DMS153 (cell line): ENCODE measurements at places on chromosomes 12 and 14.

DNA sequence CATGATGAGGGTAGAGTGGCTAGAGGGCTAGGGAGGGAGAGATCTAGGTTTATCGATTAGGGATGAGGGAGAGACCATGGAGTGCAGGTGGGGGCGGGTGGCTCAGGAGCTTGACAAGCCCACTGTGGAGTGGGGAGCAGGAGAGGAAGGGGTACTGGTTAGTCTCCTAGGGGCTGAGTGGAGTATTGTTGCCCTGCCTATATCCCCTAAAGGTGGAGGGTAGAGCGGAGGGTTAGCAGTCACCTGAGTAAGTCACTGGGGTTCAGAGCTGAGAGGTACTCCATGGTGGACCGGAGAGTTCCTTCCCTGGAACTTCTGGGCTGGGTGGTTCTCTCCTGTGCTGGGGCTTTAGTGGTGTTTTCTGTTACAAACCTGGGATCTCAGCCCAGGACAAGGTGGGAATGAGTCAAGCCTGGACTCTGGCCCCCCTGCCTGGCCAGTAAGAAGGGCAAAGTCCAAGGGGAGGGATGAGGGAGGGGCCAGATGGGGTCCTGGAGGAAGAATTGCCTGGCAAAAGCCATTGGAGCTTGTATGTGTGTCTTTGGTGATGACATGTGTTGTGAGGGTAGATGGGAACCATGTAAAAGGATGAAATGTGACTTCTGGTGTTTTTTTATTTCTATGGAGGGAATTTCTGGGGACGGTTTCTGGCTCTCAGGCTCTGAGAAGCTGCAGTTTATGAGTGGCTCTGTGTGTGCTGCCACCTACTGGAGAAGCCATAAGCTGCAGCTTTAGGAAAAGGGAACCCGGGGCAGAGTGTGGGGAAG lies at the start of gene CIDEB:
CIDEB (minus strand) TSS at position 403 of the 767 bp plus-strand sequence; CDS start at position 284, 119 bp downstream.
- DNase-seq, result no peak

DNA sequence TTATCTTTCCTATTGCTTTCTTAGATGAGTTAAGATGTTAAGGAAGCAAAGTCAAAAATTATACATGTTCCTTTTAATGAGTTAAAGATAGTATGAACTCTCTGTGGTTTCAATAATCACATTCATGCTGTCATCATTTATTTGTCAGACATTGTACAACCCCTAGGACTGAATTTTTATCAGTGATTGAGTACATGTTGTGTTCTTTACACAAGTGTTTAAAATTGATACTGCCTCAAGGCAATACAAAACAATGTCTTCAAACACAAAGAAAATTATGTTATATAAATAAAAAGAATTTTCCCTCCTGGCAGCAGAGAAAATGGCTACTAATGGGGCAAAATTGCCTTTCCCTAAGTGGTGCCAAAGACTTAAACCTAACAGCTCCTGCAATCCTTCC lies 34.6 kb upstream of the KCNJ8 start:
- no peak for DNase-seq

DNA sequence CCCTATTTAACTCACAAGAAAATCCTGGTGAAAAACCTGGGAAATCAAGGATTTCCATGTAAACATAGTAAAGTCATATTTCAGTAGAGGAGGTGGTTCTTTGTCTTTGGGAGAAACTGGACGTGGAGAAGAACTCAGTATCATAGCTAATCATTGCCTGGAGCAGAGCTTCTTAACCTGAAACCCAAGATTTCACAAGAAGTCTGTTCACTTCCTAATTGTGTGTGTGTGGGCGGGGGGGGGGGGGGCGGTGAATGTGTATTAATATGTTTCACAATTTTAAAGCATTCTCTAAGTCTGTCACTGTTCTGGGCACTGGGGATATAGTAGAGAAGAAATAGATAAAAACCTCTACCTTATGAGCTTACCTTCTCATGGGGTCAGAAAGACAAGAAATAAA lies 96.7 kb upstream of the PPP4R3A start:
- no peak for DNase-seq

GRCh38 chr12:95653771-95654546 lies 102.7 kb upstream of the USP44 start:
- no peak for DNase-seq

GRCh38 chr14:103846543-103847450 lies 578 bp downstream of the PPP1R13B start:
- DNase-seq, result no peak

DNA sequence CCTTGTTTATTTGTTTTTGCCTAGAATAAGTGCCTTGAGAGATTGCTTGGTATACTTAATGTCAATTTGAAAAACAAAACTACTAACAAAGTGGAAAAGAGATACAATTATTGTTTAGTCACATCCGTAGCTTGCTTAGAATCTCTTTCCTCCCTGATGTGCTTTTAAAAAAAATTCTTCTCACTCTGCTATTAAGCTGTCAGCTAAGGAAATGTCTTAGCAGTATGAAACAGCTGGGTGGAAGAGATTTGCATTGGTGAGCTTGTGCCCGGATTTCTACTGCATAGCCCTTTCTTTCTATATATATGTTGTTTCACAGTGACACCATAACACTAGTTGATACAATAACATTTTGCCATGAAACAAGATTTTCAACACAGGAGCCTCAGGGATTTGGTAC lies 229.4 kb upstream of the RGS6 start:
- DNase-seq, result no peak

DNA sequence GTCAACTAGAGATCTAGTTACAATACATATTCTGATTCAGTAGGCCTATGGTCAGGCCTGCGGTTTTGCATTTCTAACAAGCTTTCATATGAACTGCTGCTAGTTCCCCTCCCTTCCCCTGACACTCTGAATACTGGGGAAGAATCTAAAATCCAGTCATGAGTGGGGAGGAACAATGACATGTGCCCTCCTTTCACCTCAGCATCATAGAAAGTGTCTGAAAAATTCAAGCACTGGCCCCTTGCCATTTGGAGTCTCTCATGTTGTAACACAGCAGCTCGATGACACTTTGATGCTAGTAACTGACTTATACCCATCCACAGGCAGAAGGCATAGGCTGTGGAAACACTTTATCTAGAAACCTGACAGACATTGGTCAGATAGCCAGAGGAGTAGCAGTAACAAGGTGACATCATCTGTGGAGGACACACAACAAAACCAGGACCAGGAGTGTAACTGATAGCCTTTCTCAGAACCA lies 161.9 kb upstream of the RASSF8 start:
- DNase-seq, result no peak

GRCh38 chr12:20050221-20050620 lies 318.1 kb upstream of the PDE3A start:
- DNase-seq, result no peak

GRCh38 chr14:59711080-59711479 lies 134.5 kb upstream of the CCDC175 start:
- no peak for DNase-seq

DNA sequence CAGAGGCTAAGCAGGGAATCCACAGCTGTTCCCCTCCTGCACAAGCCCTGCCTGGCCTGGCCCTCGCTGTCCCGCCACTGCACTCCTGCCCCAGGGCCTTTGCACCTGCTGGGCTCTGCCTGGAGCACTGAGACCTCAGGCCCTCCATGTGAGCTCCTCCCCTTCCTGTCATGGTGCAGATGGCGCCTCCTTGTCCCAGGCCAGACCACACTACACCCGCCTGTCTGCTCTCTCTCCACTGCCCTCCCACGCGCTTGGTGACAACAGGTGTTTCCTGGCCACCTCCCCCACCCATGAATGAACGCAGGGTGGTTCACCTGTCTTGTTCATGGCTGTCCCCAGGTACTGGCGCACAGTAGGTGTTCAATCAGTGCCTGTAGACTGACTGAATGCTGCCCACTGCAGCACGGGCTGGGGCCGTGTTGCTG lies 82.9 kb downstream of the NCOR2 start:
- DNase-seq, result no peak

DNA sequence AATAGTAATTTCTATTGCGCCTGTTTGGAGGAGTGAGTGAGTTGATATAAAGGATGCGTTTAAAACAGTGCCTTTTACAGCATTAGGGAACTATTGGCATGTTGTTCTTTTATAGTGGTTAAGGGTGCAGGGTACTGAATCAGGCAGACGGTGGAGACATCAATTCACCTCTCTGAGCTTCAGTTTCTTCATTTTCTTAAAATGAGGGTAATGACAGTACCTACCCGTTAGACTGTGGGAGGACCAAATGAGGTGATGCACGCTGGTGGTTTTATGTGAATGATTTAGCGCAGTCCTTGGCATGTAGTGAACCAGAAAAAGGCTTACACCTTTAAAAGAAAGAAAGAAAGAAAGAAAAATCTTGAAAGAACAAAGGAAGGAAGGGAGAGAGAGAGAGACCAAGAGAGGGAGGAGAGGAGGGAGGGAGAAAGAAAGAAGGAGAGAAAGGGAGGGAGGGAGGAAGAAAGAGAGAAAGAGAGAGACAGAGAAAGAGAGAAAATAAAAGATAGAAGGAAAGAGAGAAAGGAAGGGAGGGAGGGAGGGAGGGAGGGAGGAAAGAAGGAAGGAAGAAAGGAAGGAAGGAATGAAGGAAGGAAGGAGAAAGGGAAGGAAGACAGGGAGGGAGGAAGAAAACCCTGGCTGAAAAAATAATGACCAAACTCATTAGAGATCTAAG lies 22.2 kb upstream of the CCND2 start:
- DNase-seq, result no peak

DNA sequence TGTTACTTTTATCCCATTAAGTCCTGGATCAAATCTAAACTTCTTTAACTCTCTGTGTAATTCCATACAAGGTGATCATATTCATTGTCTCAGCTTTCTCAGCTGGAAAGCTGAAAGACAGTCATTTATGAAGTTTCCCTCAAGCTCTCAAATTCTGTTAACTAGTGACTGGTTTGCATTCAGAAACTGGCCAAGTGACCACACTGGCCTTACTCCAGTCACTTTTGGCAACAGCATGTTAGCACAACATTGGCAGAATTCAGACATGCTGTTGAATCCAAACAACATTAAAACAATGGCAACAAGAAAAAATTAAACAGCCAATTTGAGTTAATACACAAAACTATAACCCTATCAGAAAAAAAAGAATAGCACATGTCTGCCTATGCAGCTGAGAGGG lies 343.3 kb downstream of the MDGA2 start:
- no peak for DNase-seq

DNA sequence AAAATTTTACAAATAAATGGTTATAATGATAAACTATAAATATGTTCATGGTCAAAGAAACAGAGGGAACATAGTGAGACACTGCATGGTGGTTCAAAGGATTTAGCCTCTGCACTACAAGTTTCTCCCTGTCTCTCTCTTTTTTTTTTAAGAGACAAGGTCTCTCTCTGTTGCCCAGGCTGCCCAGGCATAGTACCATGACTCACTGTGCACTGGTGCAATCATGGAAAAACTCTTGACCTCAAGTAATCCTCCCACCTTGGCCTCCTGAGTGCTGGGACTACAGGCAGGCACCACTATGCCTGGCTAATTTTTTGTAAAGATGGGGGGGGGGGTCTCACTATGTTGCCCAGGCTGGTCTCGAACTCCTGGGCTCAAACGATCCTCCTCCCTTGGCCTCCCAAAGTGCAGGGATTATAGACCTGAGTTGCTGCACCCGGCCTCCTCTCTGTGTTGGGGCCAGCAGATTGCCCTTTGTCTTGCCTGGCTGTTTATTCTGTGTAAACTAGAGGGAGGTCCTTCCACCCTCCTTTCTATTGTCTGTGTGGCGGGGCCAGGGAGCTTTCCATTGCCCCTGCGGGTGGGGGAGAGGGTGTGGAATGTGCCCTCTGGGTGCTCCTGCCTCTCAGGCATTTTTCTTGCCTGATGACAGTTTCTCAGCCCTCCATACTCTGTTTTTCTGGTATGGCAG lies 22.1 kb downstream of the MTHFD1 start:
- no peak for DNase-seq

DNA sequence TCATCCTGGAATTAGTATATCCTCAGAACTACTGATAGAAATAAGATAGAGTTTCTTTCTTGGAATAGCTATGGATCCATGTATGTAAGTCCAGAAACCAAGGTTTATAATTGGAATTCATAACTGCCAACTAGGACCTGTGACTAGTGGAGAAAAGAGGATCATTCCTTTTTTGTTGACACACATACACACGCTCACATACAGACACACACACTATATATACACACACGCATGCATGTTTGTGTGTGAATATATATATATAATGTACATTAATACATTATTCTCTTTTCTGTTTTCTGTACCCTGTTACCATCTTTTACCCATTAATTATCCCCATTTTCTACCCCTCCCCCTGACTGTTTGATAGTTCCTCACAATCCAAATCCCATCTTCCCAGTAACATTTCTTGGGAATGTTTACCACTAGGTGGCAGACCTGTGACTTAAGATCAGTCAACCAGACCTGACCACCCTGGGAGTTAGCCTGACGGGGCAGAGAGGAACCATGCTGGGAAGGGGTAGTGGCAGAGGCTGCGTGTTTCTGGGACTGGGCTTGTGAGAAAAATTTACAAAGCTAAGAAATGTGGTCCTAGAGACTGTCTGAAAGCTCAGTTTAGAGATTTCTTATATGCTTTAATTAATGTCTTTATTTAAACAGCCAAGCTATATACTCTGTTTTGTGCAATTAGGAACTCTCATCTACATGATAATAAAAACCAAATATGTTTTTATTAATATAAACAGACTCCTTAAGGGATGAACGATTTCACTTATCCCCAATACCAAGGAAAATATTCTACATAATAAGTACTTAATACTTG lies 308.0 kb downstream of the PPFIA2 start:
- DNase-seq, result peak; percentile 31

DNA sequence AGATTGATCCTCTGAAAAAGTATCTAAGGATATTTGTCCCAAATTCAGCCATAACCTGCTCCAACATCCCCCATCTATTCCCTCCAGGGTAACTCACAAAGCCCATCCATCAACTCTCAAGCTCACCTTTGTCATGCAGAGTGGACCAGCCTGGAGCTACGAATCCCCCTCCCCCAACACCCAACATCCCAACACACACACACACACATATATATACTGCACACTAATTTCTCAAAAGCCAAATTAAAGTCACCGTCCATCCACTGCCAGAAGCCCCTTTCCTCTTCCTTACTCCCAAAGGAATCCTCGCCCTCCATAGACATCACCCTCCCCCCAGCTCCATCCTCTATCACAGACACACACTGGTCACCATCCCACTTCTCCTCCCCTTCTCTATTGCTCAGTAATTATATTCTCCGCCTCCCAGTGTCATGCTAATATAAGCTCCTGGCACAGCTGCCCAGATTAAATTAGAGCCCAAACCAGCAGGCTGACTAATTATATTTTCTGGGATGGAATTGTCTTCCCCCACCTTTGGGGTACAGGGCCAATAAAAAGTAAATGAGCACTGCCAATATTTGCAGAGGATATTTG lies 13.5 kb upstream of the TESPA1 start:
- DNase-seq, result no peak

DNA sequence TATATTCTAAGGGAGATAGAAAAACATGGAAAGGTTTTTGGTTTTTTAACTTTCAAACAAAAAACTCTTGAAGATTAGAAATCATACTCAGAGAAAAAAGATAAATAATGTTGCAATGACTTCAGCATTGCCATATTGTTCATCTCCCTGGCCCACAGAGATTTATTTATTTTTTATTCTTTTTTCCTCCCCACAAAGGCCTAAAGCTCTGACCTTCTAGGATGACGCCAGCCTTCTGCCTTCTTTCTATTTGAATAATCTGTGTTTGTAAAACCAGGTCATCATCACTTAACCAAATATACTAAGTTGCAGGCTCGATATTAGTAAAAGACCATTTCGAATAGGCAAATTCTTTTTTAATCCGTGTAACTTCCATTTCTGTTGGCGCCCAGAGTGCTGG lies 4.4 kb upstream of the DCP1B start:
- DNase-seq, result no peak

GRCh38 chr12:78571953-78572352 lies 292.6 kb upstream of the SYT1 start:
- DNase-seq, result no peak
